WERI-Rb-1 (cell line): ENCODE measurements at places on chromosomes 7 and 10.

DNA sequence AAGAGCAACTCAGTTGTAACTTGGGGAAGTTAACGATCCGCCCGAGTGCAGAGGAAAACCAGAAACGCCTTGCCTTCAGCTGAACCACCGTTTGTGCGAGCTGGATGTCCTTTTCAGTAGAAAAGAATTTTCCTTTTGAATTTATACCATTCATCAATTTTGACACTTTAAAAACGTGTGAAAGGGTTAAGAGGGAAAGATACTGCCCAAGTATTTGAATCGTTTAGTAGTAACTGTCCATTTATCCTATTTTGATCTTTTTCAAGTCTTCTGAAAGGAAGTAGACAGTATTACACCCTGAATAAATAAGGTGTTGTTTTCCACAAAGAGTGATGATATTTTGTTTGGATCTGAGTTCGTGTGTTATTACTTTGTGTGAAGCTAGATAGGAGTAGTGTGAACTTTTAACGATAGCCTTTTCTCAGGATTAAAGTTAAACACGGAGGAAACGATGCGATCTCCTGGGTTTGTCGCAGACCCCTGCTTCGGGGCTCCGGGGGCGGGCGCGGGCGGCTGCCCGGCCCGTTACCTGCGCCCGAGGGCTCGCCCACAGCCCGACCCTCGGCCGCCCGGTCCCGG, 830 bp upstream of the BMI1 start:
- no peak for DNase-seq

GRCh38 chr7:73504017-73504416, 18.1 kb downstream of the BAZ1B start:
- DNase-seq, result peak; percentile 30

- DNase-seq, result no peak
Observed at GRCh38 chr10:10780746-10781145, 236.9 kb upstream of the CELF2 start.

GRCh38 chr7:20275637-20276036, 55.1 kb upstream of the ITGB8 start:
- DNase-seq, result no peak

DNA sequence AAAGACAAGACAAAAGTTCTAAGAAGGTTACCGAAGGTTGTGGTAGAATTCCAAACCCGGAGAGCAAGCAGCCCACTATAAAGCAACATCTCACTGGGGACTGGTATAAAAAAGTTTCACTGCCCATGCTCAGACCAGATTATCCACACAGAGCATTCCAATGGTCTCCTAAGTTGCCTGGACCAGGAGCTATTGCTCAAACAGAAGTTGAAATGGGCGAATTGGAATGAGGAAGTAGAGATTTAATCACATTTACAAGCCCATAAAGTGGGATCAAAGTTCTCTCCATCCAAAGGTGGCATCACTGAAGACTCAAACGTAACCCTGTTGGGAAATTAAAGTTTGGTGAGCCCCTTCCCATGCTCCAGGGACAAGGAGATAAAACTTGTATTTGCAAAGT, 19.8 kb downstream of the OR2F1 start:
- DNase-seq, result no peak
